SK-N-DZ (cell line): ENCODE measurements at places on chromosomes 7 and 10.

- no peak for DNase-seq
Observed at GRCh38 chr10:124204726-124205125, 111.3 kb upstream of the CHST15 start.

DNA sequence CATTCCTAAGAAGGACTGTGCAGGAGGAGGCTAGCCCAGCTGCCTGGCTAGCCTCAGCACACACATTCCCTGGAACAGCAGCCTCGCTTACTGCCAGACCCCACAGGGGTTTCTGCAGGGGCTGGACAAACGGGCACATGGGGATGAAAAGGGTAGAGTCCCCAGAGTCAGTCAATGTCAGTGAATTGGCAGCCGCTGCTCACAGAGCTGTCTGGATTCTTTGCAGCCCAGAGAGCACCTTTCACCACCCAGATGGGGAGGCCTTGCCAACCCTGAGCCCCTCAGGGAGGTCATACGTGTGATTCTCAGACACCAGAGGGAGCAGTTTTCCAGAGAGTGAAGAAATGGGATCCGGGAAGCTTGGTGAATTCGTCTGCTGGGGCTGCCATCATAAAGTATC, 143.3 kb downstream of the KCNMA1 start:
- DNase-seq: peak; percentile 39

- DNase-seq: no peak
Observed at GRCh38 chr10:25487266-25487665, 312.5 kb downstream of the GPR158 start.

DNA sequence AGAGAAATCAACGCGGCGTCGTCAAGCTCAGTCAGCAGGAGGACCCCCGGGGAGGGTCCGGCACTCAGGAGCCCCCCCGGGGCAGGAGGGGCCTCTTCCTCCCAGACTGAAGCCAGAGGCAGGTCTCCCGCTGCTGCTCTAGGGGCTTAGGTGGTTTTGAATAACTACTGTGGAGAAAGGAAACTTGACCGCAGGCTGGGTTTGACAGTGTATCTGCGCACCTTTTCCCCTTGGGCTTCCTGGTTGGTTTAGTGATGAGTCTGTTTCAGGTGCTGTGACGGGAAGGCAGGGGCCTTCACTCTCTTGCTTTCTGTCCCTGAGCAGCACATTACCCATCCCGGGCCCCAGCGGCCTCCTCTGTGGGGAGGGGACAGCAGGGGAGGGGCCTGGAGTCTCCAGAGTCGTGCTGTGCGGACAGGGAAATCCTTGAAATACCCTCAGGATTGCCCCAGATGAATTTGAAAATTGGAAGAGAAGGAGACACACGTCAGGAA, 262.2 kb downstream of the ADARB2 start:
- DNase-seq: no peak

DNA sequence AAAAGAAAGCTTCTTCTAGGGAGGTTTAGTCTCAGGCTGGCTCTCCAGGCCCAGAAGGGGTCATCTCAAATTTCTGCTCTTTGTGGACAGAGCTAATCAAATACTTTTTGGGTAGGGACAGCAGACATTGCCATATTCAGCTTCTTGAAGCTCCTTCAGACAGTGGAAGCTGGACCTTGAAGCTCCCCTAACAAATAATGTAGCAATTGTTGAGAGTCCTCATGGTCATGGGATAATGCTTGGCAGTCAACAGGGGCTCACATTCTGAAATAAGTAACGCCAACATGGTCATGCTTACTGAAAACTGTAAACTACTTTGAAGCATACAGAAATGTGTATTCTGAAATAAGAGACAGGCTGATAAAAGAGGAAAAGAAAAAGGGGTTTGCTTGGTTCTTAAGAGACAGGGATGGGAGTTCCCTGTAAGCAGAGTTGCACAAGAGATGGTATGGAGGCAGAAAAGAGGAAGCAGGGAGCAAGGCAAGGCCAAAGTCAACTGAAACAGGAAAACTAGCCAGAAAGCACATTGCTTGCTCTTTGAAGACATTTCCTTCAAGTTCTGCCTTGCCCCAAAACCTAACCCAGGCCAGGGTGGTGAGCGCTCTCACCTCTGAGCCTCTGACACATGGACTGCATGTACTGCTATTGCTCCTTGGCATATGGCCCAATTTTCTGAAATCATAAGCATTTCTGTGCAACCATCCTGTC, 53.1 kb upstream of the KMT2E start:
- DNase-seq: no peak

DNA sequence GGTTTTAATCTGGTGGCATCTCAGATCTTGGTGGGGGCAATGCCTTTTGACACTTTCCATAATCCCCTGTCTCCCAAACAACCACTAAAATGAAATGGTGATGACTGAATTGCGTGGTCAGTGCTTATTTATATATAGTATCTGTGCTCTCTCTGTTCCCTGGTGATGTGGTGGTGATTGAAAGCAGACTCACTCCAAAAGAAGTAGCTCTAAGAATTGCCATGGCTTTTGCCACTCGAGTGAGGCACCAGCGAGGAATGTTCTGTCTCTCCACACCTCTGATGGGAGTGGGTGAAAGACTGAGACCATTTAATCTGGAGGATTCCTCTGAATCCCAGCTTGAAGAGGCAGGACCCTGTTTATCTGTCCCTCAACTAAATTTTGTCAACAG, 2.8 kb downstream of the DUSP5 start:
- DNase-seq: no peak

GRCh38 chr10:76491216-76491615, 1059.8 kb downstream of the LRMDA start:
- no peak for DNase-seq

GRCh38 chr7:12244129-12244528, 33.0 kb downstream of the TMEM106B start:
- peak; percentile 5 for DNase-seq

DNA sequence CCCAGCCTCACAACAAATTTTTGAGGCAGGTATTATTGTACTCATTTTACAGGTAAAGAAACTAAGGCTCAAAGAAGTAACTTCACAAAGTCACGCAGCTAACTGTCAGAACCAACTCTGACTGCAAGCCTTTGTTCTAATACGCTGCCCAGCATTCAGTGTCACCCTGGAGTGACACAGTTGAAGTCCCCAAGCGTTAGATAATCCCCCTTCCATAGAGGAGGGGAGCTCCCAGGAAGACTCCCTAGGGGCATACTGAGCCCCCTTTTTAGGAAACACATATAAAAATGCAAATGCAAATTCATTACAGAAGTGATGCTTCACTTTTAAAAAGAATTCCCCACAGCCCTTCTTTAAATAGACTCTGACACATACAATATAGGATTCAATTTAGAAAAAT, 101.0 kb upstream of the MACROH2A2 start:
- no peak for DNase-seq

DNA sequence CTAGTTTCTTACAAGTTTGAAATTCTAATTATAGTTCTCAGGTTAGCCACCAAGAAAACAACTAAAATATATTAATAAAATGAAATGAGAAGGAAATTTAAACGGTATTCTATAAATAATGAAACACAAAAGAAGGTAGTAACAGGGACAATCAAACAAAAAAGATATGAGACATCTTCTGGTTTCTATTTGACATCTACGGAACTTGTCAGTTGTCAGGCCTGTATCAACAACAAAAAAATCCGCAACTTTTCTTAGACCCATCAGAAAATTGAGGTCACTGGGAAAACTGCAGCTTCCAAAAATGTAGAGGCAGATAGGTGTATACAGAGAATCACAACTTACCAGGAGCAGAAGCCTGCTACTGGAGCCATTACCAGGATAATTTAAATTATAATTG, 70.6 kb downstream of the ZPBP start:
- no peak for DNase-seq

GRCh38 chr10:79374312-79375191, 27.3 kb downstream of the PPIF start:
- peak; percentile 65 for DNase-seq

DNA sequence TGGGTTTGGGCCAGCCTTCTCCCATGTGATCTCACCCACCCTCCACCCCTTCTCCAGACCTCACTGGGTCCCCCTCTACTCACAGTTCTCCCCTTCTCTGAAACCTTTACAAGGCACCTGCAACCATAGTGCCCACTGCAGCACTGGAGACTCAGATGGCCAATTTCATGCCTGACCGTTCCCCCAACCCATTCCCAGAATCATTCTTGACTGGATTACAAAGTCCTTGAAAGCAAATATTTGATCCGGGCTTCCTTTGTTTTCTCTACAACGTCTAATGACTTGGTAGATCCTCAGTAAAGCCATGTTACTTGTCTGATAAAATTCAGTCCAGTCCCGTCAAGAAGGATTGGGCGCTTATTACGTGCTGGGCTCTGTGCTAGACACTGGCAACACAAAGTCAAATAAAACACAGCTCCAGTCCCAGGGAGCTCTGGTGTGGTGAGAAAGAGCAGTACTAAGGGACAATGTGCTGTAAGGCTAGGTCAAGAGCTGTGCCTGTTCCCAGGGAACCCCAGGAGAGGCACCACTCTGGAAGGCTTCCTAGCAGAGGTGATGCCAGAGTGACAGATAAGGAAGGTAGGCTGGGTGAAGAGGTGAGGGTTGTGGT, 36.5 kb downstream of the SH3PXD2A start:
- no peak for DNase-seq

GRCh38 chr10:111429288-111430028, 352.6 kb downstream of the ADRA2A start:
- peak; percentile 50 for DNase-seq

DNA sequence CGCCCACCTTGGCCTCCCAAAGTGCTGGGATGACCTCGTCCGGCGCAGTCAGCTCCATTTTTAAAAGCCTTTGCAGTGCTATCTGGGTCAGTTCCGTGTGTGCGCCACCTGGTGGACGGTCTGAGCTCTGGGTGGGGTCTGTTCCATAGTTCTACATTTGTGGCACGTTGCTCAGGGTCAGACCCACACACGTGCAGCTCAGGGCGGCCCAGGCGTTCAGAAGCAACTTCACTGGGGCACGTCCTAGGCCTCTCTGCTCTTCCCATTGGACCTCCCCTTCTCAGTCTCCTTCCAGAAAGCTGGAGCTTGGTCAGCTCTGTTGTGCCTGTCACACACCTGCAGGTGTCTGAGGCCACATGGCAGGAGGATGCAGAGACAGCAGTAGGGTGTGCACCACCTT, 137.9 kb downstream of the DNAJB6 start:
- DNase-seq: no peak

GRCh38 chr10:78330884-78331283, 297.2 kb downstream of the RPS24 start:
- DNase-seq: no peak

GRCh38 chr10:60810437-60811182, 32.3 kb downstream of the CDK1 start:
- DNase-seq: no peak

DNA sequence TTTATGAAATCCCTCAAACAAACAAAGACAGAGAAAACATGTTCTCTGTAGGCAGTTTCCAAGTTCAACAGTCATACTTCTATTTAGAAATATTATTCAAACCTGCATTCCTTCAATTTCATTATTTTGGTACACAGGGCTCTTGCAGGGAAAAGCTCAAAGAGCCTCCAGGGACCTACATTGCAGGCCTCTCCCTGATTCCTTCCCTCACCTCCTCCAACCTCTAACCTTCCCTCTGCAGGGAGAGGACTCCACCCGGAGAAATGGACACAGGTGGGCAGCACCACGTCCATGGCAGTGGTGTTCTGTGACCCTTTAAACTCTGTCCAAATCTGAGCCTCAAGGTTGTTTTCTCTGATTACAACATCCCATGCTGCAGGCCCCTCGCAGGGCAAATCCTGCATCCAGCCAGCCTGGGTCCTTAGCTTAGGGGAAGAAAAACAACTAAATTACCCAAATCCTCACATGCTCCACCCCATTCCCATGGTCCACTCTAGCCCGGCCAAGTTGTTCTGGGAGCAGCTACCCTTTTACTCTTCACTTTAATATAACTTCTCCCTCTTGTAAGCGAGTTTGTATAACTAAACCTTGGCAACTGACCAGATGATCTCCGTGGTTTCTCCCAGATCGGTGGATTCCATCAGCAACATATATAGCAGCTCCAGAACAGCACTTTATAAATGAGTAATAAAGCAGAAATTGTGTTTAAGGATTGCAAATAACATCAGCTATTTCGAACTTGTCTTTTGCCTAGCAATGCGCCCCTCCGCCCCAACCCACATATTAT, 129.8 kb downstream of the CUBN start:
- DNase-seq: no peak

DNA sequence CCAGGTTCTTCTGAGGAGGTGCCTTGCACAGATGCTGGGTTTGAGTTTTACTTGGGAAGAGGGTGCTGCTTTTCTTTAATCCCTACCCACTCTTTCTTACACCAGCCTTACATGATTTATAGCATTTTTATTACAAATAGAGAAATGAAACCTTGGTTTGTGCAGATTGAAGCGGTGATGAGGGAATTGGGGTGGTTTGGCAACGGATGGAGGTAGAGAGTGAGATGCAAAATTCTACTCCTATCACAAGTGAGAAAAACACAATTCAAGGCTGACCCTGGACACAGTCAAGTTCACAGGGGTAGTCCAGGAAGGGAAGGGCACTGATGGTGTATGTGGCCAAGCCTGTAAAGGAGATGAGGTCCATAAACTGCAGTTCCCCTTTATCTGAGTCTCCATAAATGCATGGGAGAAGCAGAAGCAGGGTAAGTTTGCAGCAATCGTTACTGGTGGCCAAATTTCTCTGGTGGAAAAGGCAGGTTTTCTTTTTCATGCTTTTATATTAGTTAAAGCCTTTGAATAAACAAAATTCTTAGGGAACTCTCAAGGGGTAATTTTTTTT, 214.3 kb downstream of the JAZF1 start:
- no peak for DNase-seq

DNA sequence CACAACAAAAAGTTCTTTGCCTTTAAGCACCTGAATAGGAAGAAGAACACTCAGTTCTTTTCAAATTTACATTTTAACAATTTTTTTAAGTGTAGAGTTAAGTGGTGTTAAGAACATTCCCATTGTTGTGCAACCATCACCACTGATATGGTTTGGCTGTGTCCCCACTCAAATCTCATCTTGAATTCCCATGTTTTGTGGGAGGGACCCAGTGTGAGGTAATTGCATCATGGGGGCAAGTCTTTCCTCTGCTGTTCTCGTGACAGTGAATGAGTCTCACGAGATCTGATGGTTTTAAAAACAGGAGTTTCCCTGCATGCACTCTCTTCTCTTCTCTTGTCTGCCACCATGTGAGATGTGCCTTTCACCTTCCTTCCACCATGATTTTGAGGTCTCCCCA, 155.7 kb downstream of the PLXNA4 start:
- no peak for DNase-seq

DNA sequence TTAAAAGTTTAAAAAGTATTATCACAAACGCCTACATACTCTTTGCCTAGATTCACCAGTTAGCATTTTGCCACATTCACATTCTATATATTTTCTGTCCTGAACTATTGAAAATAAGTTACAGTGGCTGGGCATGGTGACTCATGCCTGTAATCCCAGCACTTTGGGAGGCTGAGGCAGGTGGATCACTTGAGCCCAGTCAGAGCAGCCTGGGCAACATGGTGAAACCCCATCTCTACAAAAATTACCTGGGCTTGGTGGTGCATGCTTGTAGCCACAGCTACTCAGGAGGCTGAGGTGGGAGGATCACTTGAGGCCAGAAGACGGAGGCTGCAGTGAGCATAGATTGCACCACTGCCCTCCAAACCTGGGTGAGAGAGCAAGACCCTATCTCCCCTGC, 5.3 kb downstream of the ARPC1A start:
- DNase-seq: no peak
